ENCODE measurements at places on chromosomes 6 and 20. TPM values are rescaled to one million over a fixed set of nuclear protein-coding genes. Genes with fewer than 3 reads are reported as not detected.

Gene SLC26A8
- 0.34 TPM for total RNA-seq

DNA sequence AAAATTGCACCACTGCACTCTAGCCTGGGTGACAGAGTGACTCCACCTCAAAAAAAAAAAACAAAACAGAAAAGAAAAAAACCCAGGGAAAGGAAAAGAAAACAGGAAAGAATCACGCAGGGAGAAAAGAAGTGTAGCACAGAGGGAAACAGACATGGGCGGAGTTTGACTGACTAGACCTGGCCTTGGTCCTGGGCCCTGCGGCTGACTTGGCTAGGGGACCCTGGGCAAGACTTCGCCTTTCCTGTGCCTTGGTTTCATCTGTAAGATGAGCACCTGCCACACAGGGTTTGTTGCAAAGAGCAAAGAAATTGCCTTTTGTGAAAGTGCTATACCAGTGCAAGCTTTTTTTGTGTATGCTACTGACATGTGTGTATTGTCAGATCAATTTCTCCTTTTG is 71.3 kb upstream of the KCNG1 start:
- no peak for DNase-seq

GRCh38 chr6:142297996-142298753 is 3.6 kb upstream of the ADGRG6 start:
- DNase-seq: no peak

- DNase-seq: peak; percentile 78
These were observed 170.2 kb downstream of the PREX1 start for GRCh38 chr20:48657426-48658197.

DNA sequence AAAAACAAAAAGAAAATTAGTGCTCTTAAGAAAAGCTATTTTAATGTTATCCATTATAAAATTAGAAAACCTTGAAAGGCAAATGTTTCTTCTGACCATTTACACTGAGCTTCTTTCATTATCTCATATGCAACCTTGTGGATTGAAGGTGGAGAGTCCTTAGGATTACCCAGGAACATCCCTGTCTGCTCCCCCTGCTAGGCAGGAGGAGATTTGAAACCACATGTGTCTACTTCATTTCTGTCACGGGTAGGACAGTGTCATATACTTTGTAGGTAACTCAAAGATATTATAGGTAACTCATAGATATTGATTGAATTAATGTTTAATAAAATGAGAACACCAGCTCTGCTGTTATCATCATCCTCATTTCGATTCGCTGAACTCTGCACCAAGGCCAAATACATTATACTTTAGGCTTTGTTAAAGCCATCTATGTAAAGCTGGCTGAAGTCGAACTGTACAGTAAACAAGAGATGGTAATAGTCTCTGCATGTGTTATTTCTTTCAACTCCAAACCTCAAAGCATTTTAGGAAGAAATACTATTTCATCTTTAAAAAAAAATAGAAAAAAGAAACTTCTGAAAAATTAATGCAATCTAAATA is 49.5 kb downstream of the HDAC2 start:
- DNase-seq: no peak

DNA sequence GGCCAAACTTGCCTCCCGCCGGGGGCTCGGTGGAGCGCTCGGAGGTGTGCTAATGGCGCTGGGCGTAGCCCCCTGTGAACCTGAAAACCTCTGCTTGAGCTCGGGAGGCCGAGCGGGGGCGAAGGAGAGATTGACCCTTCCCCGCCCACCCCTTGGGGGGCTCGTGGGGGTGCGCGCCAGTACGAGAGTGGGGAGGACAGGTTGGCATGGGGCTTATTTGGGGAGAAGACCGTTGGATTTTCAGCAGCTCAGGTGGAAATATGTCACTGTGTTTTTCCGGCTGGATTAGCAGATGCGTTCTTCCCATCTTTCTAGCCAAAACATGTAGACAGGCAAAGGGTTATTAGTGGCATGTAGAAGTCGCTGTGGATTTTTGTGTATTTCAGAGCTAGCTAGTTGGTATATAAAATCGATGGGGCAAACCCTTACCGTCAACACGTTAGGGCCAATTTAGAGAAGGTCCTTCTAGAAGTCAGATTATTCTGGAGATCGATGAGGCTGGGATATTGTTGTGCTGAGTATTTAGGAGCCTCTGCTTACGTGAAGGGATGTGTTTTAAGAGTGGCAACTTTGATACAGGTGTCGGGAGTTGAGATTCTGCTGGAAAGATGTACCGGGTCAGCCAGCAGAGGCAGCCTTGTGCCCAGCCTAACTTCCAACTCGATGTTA is 525 bp downstream of the NCOA7 start:
- DNase-seq: peak; percentile 53

DNA sequence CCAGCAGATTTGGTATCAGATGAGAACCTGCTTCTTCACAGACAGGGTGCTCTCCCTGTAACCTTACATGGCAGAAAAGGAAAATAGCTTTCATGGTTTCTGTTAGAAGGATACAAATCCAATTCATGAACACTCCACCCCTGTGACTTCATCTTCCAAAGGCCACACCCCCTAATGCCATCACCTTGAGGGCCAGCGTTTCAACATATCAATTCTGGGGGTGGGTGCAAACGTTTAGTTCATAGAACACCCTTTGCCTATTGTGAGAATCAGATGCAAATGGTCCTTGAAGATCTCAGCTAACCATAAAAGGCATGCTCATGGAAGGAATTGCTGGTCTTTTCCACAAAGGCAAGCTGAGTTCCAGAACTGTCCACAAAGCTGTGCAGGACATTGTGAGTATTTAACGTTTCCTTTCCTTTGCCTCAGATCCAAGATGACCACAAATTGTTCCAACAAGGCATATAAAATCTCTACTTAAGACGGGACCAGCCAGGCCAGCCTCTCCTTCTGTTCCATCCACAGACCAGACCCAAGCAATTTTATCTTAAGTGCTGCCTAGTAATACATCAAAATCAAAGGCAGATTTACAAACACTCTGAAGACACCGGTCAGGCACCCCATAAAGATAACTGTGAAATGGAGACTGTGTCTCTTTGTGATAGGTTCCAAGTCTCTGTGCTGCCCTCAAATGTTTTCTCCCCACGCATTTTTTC is 34.7 kb upstream of the SSTR4 start:
- peak; percentile 56 for DNase-seq

- no peak for DNase-seq
These were observed 190.3 kb upstream of the PCSK2 start for GRCh38 chr20:17036541-17036940.

Measured in lung (tissue), 17 donors.